Right renal pelvis (tissue), 4 donors: ENCODE measurements at places on chromosomes 11 and 22.

GRCh38 chr11:213111-213510, 5.6 kb downstream of the RIC8A start:
- no peak for DNase-seq

GRCh38 chr11:78741741-78742140, 167.1 kb upstream of the NARS2 start:
- DNase-seq: no peak

DNA sequence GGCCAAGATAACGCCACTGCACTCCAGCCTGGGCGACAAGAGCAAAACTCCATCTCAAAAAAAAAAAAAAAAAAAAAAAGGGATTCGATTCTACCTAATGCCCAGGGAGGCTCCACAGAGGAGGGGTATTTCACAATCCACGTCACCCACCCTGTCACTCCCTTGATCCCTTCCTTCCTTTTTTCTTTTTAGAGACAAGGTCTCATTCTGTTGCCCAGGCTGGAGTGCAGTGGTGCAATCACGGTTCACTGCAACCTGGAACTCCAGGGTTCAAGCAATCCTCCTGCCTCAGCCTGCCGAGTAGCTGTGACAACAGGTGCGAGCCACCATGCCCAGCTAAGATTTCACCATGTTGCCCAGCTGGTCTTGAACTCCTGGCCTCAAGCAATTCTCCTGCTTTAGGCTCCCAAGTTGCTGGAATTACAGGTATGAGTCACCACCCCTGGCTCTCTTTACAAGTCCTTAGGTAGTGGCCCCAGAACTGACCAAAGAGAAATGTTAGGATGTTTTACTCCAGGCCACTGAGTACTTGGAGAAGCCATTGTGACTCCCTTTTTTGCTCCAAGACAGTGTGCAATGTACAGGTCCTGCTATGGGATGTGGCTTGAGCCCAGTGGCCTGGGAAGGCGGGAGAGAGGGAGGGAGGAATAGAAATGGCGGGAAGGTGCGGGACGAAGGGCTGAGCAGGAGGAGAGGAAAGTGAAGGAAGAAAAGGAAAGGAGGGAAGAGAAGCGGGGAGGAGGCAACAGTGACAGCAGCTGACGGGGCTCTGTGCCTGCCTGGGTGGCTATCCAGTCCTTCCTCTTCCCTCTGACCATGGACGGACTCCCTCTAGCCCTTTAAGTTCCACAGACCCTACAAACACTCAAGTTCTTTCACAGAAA, 11.8 kb upstream of the FXYD2 start:
- no peak for DNase-seq

DNA sequence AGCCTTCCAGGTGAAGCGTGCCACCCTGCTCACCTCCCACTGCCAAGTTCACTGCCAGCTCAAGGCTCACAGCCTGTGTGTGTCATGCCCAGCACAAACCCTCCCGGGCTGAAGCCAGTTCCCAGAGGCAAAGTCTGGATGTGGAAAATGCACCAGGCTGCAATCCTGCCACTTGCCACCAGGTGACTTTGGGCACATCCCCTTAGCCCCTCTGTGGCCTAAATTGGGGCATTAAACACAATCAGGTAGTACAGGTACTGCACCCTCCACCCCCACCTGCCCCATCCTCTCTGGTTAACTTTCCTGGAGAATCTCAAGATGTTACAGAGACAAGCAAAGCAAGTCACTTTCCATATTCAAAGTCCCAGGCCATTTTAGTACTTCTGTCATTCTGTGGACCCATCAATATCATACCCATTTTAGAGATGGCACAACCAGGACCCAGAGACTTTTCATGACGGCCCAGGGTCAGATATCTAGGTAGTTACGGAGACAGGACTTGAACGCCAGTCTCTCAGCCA, 1.8 kb upstream of the RASD2 start:
- no peak for DNase-seq

GRCh38 chr11:69370984-69371709, 77.2 kb downstream of the MYEOV start:
- DNase-seq: no peak

- no peak for DNase-seq
Observed at GRCh38 chr22:49159711-49160110, 668.0 kb downstream of the BRD1 start.

GRCh38 chr11:132237781-132238180, 867.4 kb downstream of the NTM start:
- no peak for DNase-seq

- DNase-seq: no peak
Observed at GRCh38 chr11:61340979-61341378, 8.0 kb downstream of the TKFC start.

DNA sequence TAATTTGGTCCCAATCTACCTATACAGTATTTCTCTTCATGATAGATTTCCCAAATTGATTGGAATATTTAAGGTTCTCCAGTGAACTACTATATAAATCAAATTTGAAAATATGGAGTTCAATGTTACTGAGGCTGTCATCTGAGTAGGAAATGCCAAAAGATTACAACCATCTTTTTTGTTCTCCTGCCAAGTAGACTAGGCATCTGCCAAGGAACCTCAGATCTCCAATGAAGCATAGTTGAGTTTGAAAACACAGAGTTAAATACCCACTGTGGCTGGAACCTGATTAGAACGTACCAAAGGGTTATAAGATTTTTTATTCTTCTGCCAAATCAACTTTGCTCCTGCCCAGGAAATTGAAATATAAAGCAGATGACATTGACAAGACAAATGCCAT, 330.9 kb downstream of the CNTN5 start:
- DNase-seq: no peak

- no peak for DNase-seq
Observed at GRCh38 chr22:44363013-44363979, 50.5 kb upstream of the SHISAL1 start.

DNA sequence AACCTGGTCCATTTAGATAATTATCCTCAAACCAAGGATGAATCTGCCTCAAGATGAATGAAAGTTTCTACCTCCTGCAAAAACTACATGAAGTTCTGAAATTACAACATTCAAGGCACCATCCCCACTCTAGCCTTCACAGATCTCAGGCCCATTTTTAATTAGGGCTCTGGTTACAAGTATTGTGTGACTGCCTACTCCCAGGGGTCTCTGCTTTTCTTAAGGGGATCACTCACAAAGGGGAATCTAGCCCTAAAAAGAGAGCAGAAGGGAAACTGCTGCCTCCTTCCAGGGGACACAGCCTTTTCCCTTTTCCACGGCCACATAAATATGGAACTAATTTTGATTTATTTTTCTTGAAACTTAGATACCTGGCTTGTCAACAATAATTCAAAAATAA, 17.4 kb upstream of the TMEM135 start:
- no peak for DNase-seq

DNA sequence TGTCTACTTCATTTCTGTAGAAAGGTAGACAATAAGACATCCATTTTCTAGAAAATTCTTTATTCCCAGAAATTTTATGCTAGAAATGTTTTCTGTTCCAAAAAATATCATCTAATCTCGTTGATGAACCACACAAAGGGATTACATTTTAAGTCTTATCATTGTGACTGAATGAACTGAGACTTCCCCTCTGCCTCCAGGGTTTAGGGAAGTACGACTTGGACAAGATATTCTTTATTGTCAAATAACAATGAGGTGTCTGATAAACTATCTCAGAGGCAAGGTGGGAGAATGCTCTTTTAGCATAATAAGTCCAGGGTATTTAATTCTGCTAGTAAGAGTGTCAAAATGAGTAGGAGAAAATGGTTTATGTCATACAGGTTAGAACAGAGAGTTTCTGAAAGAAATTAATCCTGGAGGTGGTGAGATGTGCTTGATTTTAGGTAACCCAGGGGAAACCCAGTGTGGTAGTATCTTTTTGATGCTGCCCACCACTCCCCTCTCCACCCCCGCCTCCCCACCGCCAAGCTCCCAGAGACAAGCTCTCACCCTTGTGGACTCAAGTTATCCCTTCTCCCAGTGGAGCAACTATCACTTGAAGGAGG, 100.6 kb downstream of the CD44 start:
- no peak for DNase-seq

DNA sequence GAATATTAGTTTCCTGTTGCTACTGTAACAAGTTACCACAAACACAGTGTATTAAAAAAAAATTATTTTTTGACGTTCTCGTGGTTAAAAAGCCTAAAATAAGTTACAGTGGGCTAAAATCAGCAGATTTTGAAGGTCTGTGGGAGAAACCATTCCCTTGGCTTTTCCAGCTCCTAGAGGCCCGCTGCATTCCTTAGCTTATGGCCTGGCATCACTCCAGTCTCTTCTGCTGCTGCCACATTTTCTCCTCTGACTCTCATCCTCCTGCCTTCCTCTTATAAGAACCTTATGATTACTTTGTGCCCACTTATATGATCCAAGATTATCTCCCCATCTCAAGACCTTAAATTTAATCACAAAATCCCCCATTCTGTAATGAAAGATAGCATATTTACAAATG, 392.7 kb downstream of the GUCY1A2 start:
- DNase-seq: no peak

DNA sequence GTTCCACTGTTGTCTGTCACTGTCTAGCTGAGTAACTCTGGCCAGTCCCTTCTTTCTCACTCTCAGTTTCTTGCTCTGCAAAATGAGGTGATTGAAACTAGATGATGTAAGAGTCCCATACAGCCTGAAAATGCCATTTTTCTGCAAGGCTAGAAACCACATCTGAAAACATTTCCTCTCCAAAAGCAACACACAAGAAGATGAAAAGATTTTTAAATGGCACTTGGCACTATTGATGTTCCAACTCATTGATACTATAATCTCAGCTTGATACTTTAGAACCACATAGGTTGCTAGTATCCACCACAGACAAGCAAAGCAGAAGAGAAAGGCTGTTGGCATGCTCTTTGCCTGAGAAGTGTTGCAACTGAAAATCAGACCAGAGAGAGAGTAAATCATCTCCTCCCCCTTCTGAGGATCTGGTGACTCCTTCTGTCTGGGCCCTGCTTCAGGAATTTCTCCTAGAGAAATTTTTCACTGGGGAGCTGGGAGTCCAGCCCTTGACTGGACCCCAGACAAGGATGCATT, 1217.9 kb downstream of the LRRC4C start:
- DNase-seq: no peak

DNA sequence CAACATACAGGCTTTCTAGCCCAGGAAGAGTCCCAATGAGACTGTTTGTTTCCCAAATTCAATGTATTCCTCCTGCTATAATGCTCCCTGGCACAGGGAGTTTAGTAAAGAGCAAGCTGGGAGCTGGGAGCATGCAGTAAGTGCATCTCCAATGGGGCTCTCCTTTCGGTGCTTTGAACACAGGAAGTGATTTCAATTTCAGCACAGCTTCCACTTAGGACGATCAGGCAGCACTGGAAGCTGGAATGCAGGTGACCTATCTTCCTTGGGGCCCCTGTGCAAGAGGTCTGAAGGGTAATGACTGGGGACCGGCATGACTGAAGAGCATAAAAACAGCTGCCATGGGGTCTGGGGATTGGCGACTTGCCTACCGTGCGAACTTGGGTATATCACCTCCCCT, 76.0 kb downstream of the LARGE1 start:
- no peak for DNase-seq

DNA sequence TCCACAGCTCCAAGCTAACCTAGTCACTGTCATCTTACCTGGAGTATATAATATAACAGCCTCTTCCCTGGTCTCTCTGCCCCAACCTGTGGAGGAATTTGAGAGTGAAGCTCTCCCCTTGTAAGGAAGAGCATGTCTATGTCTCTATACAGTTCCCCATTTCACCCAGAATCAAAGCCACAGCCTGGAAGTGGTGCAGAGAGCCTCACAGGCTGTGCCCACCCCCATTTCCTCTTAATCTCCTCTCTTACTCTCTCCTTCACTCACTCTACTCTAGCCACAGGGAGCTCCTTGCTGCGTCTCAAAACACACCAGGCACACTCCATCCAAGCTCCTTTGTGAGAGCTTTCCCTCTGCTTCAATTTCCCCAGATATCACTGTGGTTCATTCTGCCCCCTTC, 302.5 kb upstream of the ISX start:
- no peak for DNase-seq

- no peak for DNase-seq
Observed at GRCh38 chr11:76617553-76618265, 52.8 kb downstream of the LRRC32 start.

- no peak for DNase-seq
Observed at GRCh38 chr11:27317751-27318150, 45.3 kb downstream of the CCDC34 start.

- DNase-seq: no peak
Observed at GRCh38 chr22:47168900-47169800, 406.7 kb downstream of the TBC1D22A start.

GRCh38 chr11:32334822-32335221, 100.5 kb downstream of the WT1 start:
- no peak for DNase-seq
